ENCODE measurements at places on chromosomes 13 and 19.
A peak's percentile ranks its signal among the peaks of the same experiment; 100 is the strongest.

DNA sequence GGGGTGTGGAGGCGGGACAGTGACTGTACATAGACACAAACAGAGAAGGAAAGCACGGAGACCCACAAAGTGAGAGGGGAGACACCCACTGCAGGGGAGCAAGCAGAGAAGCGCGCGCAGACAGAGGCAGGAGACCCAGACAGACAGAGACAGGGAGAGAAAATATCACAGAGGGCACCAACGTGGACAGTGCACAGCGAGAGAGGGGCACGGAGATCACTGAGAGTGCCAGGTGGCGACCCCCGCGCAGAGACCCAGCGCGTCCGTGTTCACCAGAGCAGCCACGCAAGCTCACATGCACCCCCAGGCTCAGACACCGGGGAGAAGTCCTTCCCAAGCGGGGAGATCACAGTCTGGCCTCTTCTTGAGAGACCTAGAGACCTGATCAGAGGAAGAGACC lies 1.4 kb upstream of the CACNG7 start:
- no peak for DNase-seq

DNA sequence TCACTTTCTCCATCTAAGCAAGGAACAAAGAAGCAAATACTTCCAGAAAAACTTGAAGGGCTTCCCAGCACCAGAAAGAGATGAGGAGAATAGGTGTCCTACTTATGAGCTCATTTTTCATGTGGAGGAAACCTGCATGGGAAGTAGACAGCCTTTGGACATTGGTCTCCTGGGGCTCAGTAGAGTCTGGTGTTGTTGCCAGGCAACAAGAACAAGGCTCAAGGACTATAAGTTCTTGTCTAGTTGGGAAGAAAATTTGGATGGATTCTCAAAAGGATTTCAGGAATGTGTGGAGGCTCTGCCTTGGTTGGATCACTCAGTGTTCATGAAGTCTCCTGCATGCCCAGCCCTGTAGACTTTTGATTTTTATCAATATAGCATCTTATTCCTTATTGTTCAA lies 84.5 kb downstream of the MBNL2 start:
- DNase-seq: no peak

GRCh38 chr19:47109541-47110375 lies 3.8 kb downstream of the ZC3H4 start:
- DNase-seq: peak; percentile 64

GRCh38 chr13:26518451-26518959 lies 39.0 kb upstream of the WASF3 start:
- DNase-seq: no peak

DNA sequence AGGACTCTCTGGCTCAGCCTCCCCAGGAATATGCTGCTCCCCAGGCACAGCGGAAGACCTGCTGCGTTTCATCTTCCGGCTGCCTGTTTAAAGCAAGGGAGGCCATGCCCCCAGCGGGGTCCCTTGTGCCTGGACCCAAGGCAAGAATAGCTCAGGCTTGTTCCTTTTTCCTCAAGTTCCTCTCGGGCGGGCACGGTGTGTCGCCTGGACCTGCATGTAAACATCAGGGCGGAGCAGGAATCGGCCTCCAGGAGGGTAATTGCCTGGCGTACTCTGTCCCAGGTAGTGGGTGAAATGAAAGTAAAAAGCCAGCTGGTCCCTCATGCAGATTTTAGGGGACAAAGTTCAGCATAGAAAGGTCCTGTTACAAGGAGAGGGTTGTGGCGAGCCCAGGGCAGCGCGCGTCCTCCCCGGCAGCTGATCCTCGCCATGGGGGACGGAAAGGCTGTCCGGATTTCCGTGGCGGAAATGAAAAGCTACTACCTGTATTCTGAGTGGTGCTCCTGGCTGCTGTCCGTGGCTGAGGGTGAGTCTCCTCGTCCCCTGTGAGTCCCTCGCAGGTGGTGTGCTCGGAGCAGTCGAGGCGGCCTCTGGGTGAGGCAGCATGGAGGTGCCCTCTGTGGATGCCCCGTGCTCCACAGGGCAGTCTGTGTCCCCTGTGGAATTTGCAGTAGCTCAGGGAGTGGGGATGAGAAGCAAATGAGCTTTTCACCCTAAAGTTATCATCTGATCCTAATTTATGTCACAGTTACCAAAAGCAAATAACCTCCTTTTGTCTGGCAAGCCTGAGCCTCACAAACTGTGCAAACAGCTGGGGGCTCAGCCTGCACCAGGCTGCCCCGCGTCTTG lies 16.2 kb downstream of the MCF2L start:
- DNase-seq: no peak
